NCI-H446 treated with DMSO at 0.1 percent for 48 hours (cell line): ENCODE measurements at places on chromosomes 1 and 21.

DNA sequence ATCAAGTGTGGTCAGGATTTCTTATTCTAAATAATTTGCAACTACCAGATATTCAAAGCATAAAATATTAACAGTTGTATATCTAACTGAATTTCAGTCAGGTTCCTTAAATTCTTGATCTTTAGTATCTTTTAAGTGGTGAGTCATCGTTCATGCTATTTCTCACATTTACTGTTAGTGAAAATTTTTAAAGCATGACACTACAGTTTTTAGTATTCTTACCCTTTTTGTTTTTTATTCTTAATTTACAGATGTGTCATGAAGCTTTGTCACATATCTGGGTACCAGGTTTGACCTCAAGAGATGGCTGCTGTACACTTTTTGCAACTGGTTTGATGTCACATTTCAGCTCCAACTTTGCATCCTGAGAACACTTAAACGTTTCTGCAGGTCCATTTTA, 12.7 kb downstream of the AKIRIN1 start:
- DNase-seq, result no peak

GRCh38 chr1:157505481-157506272, 46.6 kb downstream of the FCRL5 start:
- DNase-seq, result peak; percentile 15

DNA sequence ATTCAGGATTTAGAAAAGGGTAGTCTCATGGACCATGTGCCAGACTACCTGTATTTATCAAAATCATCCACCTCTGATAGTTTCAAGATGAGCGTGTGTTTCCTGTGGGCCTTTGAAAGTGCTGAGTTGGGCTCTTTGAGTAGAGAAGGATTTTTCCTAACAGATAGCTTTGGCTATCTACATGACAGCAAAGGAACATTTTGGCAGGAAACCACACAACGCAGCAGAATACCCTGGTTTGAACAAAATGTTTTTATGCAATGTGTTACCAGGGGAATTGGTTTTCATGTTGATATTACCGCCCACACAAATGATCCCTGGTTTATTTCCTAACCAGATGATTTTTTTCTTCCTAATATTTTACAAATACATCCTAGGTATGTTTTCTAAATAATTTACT, 431.4 kb downstream of the NEGR1 start:
- DNase-seq, result peak; percentile 34

GRCh38 chr1:205661429-205662134, 18.7 kb downstream of the SLC45A3 start:
- no peak for DNase-seq

GRCh38 chr1:22651941-22652856, 837 bp upstream of the C1QB start:
- no peak for DNase-seq

GRCh38 chr1:41622402-41622801, 137.9 kb upstream of the EDN2 start:
- DNase-seq, result no peak

- DNase-seq, result peak; percentile 26
Measured at GRCh38 chr1:155974208-155975115, 3.9 kb downstream of the ARHGEF2 start.

DNA sequence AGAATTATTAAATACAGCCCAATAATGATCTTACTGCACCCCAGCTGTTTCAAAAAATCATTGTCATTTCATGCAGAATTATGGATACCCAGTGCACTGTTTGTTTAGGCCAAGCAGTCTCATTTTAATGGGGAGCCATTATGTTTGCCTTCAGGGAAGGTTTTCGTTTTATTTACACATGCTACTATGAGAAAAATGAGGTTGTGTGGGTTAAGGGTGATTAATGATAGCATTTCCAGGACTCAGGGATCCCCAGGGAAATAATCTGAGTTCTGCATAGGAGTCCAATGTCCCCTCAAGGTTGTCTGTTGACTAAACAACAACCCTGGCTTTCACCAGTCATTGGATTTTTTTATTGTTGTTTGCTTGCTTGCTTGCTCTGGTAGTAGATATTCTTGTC, 71.0 kb upstream of the ZP4 start:
- DNase-seq, result no peak

DNA sequence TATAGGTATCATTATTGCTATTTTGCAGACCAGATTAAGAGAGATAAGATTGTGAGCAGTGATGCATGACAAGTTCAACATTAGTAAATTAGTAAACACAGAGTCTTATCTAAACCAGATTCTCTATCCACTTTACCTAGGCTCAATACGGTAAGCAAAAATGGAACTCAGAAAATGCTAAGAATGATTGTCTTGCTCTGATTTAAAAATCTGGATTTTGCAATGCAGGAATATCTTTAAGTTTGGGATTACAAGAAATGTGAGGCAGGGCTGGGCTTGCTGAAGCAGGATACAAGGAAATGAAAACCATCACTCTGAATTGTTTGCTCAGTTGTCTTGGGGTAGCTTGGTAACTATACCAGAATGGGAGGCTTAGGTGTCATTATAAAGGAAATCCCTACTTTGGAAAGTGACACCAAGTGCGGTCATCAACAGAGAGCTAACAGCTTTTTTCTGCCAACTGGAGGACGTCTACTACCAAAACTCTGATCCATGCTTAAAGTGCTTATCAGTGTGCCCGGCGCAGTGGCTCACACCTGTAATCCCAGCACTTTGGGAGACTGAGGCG, 332.7 kb upstream of the RUNX1 start:
- DNase-seq, result no peak

GRCh38 chr1:156726549-156727226, 1.6 kb upstream of the METTL25B start:
- DNase-seq, result peak; percentile 47
